NCI-H2029 (cell line): ENCODE measurements at places on chromosomes 2 and 18.

GRCh38 chr2:10668402-10669012 lies 21.3 kb downstream of the NOL10 start:
- peak; percentile 27 for DNase-seq

DNA sequence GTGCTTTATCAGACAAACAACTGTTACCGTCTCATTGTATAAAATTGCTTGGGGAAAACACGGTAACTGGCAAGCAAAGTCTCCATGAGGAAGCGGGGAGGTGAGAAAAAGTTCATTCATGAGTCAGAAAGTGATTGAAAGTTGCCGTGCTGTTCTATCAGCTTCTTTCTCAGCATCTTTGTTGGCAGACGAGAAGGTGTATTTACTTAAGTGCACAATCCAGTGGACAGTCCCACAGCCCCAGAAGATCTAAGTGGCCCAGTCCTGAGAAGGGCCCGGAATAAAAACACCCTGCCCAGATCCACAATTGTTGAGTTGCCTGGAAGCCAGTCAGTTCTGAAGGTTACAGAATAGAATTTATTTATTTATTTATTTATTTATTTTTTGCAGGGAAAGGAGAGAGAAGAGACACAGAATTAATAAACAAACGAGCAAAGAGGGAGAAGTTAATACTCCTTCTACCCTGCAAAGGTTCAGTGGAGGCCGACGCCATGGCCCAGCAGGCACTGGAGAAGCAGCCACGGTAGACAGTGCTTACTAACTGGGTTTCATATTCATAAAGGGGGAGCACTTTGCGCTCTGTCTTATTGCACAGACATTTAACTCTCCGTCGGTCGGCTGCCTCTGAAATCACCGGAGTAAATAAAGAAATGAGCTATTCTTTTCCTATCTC lies 676.0 kb upstream of the SALL3 start:
- no peak for DNase-seq

GRCh38 chr18:36350251-36350651 lies 52.7 kb downstream of the FHOD3 start:
- no peak for DNase-seq

DNA sequence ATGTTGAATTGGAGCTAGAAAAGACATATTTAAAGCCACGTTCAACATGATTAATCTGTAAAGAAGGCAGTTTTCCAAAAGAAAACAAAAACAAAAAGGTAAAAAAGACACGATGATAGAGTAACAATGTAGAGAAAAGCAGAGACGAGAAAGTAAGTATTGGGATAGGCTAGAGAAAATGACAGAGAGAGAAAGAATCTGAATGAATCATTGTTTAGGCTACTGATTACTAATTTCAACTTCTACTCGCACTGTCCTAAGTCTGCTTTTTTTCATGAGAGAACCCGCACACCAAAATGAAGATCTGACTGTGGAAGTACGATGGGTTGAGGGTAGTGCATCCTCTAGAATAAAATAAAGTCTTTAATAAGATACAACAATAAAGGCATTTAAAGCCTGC lies 1599.2 kb upstream of the TMEFF2 start:
- DNase-seq = no peak

DNA sequence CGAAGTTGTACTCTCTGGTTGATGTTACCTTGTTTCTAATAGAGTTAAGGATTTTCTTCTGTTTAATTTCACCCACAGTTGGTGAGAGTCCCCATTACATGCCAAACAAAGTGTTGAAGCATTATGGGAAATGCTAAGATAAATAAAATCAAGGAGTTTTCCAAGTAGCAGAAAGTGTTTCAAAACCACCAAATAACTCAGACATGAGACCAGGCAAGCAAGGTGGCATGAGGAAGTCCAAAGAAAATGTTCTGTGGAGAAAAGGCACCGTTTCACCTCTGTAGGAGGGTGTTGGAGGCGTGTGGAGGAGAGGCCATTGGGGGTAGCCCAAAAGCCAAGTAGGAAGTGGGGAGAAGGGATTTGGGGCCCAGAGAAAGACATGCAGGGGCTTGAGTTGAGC lies 8.7 kb downstream of the CFAP221 start:
- no peak for DNase-seq

GRCh38 chr2:100429726-100430125 lies 12.3 kb upstream of the CHST10 start:
- DNase-seq = no peak

- DNase-seq = no peak
Measured at GRCh38 chr2:54073796-54074195, 41.6 kb upstream of the ACYP2 start.

DNA sequence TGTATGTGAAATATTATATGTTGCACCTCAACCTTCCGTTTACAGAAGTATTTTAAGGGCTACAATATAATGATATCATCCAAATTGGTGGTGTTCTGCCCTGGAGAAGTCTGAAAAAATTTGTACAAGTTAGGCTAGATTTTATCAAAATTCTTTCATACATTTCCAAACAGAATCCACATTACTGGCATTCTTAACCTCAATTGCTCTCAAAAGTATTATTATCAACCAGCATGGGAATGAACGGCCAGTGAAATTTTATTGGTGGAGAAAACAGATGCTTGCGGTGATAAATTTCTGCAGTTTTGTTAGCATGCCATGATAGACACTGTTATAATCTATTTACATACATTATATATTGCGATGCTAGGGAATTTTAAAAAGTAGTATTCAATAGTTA lies 88.3 kb upstream of the TFPI start:
- no peak for DNase-seq

DNA sequence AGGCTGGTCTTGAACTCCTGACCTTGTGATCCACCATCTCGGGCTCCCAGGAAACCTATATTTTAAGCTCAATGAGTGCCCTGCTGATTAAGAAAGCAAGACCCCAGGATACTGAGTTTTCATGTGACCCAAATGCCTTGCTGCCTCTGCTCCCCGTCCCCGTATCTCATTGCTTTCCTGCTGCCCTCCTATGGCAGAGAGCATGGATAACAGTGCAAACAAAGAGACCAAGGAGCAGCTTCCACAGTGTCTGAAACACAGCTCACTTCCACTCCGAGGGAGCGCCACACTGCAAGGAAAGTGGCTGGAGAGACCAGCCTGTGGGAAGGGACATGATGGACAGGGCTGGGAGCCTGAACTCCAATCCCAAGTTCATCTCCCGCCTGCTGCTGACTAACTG lies 246.8 kb downstream of the TMEM182 start:
- no peak for DNase-seq

- DNase-seq = no peak
Measured at GRCh38 chr2:65300761-65301711, 73.4 kb downstream of the ACTR2 start.

DNA sequence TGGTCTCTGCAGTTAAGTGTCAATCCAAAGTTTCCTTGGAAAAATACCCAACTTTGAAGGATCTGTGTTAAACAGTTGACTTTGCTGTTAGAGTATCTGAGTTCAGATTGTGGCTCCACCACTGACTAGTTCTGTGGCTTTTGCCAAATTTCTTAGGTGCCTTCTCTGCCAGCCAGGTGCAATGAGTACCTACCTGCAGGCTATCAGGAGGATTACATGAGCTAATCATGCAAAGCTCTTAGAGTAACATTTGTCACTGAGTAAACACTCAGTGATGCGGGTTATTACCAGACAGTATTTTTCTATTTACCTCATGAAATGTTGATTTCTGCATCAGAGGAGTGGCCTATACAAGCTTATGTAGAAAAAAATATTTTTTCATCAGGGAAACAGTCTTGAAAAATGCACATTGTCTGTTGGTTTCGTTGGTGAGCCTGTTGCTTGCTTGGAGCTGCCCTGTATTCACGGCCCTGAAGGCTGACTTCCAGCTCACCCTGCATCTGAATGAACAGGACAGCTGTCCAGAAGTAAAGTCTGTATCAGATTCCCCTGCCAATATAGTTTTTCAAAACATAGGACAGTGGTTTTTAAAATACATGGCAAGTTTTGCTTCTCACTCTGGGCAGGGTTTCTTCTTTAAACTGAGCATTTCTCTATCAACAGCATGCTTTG lies 235.1 kb downstream of the CDCA7 start:
- DNase-seq = peak; percentile 73

GRCh38 chr2:30987566-30987965 lies 150.7 kb downstream of the GALNT14 start:
- DNase-seq = no peak

DNA sequence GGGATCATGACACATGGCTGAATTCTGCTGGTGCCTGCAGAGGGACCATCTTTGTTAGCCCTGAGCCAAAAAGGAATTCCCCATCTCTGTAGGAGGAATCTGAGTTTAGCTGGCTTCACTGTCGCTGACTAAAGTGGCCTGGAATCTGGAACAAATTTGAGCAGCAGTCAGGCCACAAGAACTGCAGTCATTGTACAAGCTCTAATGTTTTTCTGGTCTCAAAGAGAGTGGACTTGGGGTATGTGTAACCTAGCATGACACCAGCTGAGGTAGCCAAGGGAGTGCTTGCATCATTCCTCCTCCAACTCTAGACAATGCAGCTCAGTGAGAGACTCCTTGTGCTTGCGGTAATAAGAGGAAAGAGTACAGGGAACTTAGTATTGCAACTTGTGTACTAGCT lies 539.1 kb upstream of the LRRTM4 start:
- no peak for DNase-seq

DNA sequence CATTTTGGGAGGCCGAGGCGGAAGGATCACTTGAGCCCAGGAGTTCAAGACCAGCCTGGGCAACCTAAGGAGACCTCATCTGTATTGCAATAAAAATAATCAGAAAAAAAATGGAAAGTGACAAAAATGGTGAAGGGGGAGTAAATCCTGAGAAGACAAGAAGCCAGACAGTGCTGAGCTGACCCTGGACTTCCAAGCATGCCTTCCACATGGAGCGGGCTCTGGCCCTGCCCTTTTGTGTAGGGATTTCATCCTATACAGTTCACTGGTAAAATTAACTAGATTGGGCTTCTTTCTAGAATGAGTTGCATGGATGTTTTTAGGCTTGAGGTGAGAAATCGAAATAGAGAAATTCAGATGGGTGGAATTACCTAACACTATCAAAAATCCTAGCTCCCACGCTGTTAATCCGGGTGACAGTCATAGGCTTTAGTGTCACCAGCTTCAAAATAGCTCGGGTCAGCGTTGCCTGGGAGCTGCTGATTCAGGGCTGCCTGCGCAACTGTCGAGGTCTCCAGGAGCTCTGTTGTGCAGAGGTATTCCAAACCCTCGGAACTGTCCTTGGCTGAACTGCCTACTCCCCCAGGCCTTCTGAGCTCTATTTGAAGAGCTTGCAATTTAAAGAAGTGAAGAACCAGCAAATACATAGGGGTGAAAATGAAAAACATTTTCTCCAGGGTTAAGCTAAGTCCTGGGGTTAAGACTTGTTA lies 21.5 kb upstream of the ZNF532 start:
- DNase-seq = no peak

DNA sequence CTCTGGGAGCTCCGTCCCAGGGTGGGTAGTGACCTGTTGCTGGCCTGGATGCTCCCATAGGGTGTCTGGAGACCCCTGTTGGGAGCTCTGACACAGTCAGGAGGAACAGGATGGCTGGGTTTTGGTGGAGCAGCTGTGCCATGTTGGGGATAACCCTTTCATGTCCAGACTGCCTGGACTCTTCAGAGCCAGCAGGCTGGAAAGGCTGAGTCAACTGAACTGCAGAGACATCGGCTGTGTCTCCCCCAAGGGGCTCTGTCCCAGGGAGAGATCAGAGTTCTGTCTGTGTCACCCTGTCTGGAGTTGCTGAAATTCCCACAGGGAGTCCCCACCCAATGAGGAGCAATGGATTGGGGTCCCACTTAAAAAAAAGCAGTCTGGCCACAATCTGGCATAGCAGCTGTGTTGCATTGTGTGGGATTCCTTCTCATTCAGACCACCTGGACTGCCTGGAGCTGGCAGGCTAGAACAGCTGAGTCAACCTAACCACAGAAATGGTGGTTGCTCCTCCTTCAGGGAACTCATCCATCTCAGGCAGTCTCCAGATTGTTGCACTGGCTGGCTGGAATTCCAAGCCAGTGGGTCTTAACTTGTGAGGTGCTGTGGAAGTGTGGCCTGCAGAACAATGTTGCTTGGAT lies 37.2 kb downstream of the AGPS start:
- no peak for DNase-seq

- DNase-seq = no peak
Measured at GRCh38 chr2:9539531-9539930, 16.1 kb downstream of the ADAM17 start.

DNA sequence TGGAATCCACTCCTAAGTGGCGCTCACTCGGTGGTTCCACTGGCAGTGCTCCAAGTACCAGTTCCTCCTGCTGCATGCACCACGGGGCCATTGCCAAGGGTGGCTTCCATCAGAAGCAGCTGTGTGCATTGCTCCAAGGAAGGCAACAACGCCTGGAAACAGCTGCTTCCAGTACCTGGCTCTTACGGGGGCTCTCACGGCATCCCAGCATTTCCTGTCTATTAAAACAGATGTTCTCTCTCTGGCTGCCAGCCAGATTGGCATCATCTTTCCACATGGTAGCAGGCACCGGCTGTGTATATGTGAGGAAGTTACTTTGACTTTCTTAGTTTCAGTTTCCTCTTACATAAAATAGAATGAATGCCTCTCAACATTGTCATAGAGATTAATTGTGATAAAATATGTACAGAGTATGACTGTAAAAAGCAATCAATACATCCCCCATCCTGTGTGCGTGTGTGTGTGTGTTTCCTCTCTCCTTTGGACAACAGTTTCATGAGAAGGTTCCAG lies 84.9 kb downstream of the CMPK2 start:
- DNase-seq = peak; percentile 88

- DNase-seq = no peak
Measured at GRCh38 chr18:79567481-79568147, 112.0 kb upstream of the CTDP1 start.

DNA sequence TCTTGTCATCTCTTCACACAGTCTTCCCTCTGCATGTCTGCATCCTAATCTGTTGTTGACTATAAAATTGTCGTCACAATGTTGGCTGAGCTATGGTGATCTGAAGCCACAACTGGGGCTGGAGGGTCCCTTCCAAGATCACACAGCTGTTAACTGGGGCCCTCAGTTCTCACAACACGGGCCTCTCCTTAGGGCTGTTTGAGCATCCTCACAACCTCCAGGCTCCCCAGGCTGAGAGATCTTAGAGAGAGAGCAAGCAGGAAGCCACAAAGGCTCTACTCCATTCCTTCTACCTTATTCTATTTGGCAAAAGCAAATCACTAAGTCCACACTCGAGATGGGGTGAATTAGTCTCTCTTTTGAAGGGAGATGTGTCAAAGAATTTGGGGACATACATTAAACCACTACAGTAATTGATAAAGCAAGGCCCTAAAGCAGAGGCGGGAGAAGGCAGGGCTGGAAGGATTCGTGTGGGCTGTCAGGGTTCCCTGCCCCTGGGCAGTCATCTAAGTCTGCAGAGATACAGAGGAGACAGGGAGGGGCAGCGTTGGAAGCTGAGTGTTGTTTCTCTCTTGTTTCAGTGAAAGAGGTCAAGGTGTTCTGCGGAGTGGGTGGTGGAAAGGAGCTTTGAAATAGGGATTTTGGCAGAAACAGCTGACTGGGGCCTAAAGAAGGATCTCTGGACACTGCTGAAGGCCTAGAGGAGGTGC lies 15.9 kb downstream of the MYO7B start:
- DNase-seq = no peak
